ENCODE measurements at places on chromosomes 7 and 10.

GRCh38 chr10:12709000-12709401 lies 292.5 kb downstream of the CCDC3 start:
- no peak for DNase-seq

GRCh38 chr10:75553550-75553949 lies 122.1 kb downstream of the LRMDA start:
- DNase-seq: no peak

GRCh38 chr10:32985775-32986350 lies 27.8 kb upstream of the ITGB1 start:
- no peak for DNase-seq

- DNase-seq: no peak
Measured at GRCh38 chr7:98238976-98239375, 13.1 kb downstream of the TECPR1 start.

GRCh38 chr10:88070080-88070880 lies 206.9 kb downstream of the PTEN start:
- no peak for DNase-seq

GRCh38 chr10:103599211-103599610 lies 105.7 kb downstream of the NEURL1 start:
- DNase-seq: no peak

GRCh38 chr7:27102581-27103442 lies at the start of gene HOXA2:
TSS of gene HOXA2 (minus strand) at chr7:27102683. CDS start at chr7:27102500, 183 bp downstream.
- DNase-seq: no peak

DNA sequence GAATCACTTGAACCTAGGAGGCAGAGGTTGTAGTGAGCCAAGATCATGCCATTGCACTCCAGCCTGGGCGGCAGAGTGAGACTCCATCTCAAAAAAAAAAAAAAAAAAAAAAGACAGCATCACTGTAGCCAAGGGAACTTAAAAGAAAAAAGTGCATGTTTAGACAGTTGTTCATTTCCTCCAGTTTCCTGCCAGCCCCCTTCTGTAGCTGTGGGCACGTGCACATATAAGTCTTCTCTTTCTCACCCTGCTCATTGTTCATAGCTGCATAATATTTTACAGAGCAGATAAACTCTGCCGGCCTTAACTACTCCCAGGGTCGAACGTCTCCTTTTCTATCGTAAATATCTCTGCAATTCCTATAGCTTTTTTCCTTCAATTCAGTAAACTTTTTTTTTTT lies 132.6 kb downstream of the LHPP start:
- no peak for DNase-seq

DNA sequence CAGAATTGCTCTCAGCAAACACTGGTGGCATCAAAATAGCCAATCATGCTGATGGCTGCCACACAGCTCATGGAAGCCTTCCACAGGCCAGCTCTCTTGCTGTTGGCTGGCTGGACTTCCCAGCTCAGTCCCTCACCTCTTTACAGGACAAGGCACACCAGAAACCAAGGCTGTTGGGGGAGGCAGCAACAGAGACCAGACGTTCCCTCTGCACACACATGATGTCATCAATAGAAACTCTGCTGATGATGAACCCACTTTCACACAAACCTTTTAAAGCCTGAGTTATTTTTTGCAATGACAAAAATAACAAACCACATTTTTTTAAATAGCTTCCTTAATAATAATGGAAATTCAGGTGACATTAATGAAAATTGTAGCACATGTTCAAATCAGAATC lies 300.9 kb upstream of the C7orf33 start:
- no peak for DNase-seq

DNA sequence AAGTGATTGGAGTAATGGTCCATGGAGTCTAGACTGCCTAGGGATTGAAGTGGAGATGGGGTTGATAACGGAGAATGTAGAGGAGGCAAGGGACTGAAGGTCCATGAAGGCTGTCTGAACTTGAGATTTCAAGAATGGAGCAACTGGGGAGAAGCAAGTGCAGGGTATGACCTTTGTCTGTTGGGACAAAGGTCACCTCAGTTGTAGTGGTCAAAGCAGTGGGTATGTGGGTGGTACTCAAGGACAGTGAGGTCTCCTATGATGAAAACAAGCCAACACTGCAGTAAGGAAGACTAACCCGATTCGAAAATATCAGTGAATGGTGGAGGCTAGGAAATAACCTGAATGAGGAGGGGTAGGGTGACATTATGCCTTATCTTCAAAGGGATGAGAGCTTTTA lies 5.4 kb upstream of the DDX21 start:
- DNase-seq: no peak

DNA sequence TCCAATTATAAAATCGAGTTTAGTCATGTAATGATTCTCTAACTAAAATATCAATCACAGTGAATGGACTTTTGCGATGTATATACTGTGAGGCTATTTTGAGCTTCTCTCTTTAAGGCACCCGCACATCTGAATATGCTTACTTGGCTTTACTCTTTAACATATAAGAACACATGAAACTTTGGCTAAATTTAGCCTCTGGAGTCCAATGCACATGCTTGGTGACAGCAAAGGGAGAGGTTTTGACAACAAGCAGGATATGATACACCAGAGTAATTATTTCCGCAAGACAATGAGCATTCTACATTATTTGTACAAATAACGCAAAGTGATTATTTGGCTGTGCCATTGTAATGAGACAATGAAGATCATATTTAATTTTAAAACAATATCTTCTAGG lies 72.4 kb downstream of the ARID5B start:
- DNase-seq: no peak

DNA sequence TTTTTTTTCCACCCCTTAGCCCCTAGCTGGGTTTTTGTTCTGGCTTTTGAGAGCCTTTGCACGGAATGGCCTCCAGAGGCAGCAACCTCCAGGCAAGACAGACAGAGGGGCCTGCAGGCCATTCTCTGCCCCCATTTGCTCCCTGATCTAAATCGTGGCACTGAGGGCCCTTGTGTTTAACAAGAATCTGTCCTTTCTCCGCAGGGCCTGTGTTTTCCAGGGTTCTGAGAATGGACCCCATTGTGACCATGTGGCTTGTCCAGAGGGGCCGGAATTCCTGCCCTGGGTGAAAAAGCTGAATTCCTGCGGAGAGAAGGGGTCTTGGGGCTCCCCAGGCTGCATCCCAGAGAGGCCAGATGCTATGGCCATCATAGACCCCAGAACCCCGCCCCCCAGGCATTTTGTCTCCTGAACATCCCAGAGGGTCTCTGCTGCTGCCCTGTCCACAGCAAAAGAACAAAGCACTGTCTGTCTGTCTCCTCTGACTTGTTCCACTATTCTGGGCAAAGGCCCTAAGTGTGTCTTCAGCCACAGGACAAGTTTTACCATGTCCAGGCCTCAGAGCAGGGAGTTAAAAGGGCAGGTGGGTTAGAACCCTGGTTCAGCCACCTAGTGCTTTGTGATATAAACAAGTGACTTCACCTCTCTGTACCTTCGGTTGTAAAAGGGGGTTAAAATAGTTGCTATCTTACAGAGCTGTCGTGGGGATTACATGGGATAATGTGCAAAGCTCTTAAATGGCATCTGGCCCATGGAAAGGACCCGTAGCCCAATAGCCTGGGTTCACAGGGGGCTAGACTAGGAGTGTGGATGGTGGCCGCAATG lies 155.6 kb downstream of the SH3PXD2A start:
- DNase-seq: no peak

- DNase-seq: no peak
Measured at GRCh38 chr10:31146491-31147209, 115.0 kb upstream of the ZNF438 start.

- DNase-seq: no peak
Measured at GRCh38 chr10:100749309-100750217, 4.2 kb downstream of the PAX2 start.

GRCh38 chr7:70598976-70599375 lies 533.0 kb upstream of the GALNT17 start:
- no peak for DNase-seq

DNA sequence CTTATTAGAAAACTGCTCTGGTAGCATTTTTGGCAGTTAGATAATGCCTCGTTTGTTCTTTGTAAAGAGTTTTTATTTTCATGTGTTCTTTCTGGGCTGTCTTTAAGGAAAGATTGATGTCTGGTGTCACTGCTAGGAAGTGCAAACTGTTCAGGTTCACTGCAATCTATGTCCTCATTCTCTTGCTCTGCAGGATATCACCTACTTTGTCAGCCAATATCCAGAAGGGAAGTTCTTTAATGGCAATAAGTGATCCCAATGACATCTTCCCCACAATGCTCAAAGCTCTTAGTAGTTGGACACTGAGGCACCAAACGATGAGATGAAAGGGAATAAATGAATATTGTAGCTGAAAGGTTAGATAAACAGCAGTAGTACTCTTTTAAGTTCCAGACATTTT lies 115.1 kb downstream of the AGMO start:
- no peak for DNase-seq

DNA sequence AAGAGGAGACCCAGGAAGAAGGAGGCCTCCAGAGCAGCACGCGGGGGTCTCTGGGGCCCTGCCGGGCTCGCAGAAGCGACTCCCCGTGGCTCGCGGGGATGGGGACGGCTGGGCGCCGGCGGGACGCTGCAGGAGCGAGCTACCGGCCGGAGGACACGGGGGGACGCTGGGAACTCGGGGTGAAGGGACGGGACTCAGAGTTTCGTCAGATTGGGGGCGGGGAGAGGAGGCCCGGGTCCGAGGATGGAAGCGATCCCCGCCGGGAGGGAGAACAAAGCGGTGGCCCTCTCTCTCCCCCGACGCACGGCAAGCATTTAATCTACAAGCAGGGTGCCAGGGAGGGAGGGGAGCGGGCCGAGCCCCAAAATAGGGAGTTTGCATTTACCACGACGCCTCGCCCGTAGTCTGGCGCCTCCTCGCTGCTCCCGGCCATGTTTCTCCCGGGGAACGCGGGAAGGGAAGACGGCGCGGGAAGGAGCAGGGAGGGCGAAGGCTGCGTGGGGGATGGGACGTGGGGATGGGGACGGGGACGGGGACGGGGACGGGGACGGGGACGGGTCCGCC lies at the start of gene PRTFDC1:
Gene PRTFDC1, minus strand, starts transcription at position 464 of the 564 bp plus-strand sequence. Its CDS starts 31 bp downstream, at position 433.
- no peak for DNase-seq

- no peak for DNase-seq
Measured at GRCh38 chr7:87498893-87499292, 23.4 kb upstream of the ABCB4 start.

GRCh38 chr7:150717814-150718420 lies 1.5 kb downstream of the GIMAP1 start:
- no peak for DNase-seq

GRCh38 chr7:19623676-19624075 lies 85.2 kb downstream of the POLR1F start:
- DNase-seq: no peak

DNA sequence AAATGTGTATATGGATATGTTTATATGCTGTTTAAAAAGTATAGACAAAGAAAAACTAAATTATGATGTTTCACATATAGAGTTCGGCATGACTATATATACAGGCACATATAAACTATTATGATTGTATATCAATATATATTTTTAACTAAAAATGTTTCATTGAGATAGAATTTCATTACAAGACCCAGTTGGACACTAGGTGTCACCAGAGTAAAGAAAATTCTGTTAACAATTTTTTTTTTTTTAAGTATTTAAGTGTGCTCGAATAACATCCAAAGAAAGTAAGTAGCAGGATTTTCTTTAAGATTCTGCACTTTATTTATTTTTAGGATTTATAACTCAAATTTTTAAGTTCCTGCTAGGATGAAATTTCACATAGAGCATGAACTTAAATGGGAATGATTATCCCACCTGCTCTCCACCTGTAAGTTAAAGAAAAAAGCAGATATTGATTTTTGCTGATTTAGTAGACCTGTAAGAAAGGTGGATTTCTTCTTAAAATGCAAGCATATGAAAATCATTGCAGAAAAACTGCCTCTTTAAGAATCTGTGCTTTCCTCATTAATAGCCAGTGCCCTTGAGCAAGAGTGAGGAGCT lies 961.5 kb downstream of the PCDH15 start:
- no peak for DNase-seq

GRCh38 chr7:107147464-107148393 lies 21.1 kb upstream of the HBP1 start:
- DNase-seq: peak; percentile 80

DNA sequence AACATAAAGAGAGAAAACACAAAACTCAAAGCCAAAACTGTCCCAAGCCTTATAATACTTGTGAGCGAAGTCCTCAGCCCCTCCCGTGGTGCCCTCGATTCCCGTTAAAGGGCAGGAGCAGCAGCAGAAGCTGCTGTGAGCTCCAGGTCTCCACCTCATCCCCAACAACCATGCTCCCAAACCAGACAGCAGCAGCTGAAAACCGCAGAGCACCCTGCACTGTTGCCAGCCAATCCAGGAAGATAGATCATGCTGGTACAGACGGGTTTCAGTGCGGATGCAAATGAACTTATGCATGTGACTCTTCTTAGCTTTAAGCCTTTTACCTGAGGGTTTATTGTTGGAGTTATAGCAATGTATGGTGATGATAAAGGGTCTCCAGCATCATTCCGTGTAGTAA lies 97.9 kb downstream of the DNAJB6 start:
- no peak for DNase-seq

DNA sequence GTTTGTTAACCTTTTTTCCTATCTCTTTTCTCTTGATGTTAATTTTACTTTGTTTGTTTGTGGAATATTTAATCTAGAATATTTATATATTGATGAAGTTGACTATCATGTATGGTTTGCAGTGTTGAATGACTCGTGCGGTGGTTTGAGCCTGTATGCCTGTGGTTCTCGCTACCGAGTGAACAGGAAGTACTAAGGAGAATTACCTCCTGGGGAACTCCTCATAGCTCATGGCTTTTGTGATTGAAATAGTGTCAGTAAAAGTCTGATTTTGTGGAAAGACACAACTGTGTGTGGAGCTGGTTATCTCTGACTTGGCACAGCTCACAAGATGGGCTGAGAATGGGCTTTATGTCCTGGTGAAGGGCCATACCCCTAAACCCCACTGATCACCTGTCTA lies 498.6 kb downstream of the GLRX3 start:
- no peak for DNase-seq

DNA sequence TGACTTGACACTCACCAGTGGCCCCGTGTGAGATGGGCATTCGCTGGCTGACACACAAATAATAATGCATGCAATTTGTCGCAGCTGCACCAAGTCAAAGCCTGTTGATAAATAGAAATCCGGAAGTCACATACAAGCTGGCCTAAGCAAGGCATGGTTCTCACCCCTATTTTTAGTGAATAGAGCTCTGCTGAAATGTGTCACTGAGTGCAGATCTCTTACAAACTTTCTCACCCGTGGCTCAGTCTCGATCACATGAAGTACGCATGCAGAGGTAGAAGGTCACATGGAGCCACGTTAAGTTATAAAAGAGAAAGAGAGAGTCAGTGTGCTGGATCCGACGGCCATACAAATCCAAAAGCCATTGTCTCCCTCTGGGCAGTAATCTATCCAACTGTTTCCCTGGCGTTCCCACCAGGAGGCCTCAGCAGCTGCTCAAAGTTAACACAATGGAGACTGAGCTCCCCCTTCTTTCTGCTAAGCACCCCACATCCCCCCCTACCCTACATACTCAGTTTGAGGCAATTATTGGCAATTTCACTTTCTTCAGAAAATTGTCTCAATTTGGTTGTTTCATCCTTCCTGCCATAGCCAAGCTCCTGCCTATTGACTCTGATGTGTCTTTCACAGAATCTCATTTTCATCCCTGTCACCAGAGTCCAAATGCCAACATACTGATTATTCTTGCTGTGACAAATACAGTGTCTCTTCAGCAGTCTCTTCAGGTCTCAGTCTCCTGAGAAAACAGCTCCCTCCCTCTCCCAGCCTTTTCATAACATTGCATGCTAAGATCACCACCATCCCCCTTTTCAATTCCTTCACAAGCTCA lies 473.3 kb upstream of the NRP1 start:
- no peak for DNase-seq

GRCh38 chr7:8057566-8057965 lies 89.0 kb downstream of the GLCCI1 start:
- DNase-seq: no peak
